ENCODE measurements at places on chromosomes 6 and 20. TPM values are rescaled to one million over a fixed set of nuclear protein-coding genes. Genes with fewer than 3 reads are reported as not detected.

DNA sequence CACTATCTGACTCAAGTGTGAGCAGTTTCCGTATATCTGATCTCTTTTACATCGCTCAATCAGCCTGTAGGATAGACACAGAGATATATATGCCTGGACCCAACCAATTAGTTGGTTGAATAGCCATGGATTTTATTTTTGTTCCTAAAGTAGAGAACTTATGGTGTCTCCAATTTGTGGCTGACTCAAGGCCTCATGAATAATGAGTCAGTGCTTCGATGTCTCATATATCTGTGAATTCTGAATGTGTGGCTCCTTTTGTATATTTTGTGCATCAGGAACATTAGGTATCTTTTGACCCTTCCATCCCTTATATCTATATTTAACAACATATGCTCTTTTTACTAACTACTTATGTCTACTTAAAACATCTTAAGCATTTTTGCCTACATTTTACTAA lies 64.5 kb downstream of the OR2B2 start:
- no peak for DNase-seq

DNA sequence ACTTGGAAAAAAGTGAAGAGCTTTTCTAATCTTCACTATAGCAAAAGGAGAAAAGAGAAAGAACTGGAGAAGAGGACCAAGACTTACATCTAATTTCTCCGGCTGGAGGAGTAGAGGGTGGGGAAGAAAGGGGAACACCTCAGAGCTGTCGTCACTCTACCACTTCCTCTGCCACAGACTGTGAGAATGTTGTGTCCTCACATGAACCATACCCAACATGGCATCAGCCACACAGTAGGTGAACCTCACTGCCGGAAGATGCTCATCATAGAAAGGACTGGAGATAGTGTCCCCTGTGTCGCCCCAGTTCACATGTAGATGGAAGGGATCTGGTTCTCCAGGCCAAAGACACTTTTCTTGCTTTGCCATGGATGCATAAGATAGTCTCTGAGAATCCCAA lies 604.4 kb upstream of the NOX3 start:
- no peak for DNase-seq

CDH26 gene
- total RNA-seq = 0.62 TPM

DNA sequence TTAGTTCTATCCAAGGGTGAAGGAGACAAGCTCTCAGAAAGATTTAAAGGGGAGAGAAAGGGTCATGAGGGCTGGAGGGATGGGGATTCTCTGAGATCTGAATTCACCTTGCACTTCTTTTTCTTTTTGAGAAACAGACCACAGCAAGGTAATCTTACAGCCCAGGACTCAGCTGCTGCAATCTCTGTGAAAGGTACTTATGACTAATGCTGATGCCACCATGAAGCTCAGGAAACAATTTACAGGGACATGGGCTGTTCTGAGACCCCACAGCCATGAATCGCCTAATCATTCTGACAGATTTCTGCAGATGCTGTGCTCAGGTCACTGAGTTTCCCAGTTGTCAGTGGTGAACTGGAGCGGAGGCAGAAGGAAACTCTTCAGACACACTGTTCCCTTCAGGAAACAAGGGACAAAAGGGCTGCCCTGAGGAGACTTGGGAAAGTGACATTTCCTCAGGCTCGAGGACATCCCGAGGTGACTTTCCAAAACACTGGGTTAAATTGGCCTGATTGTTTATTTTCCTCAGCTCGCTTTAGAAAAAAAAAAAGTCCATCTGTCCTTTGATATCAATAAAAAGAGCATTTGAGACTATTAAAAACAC lies 103.8 kb upstream of the PLCB4 start:
- DNase-seq = no peak

MARCKS gene
- total RNA-seq = 15.8 TPM

DNA sequence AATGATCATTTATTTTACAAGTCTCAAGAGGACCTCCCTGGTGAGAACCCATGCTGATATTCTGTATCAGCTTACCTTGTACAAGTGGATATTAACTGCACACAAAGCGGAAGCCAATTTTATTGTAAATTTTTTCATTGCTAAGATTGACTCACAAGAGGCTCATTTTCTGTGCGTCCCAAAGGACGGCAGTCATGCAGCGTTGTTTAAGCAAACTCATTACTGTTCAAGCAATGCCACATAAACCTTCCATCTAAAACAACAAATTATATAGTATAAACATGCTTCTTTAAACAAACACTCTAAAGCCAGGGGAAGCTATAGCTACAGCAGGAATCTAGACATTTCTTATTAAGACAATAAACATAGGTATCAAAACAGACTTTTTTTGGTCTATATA lies 575.3 kb downstream of the FRK start:
- no peak for DNase-seq

NRN1 gene
- total RNA-seq = 18.8 TPM

- no peak for DNase-seq
These were observed 169.4 kb downstream of the ZDHHC14 start for GRCh38 chr6:157550114-157550989.

DNA sequence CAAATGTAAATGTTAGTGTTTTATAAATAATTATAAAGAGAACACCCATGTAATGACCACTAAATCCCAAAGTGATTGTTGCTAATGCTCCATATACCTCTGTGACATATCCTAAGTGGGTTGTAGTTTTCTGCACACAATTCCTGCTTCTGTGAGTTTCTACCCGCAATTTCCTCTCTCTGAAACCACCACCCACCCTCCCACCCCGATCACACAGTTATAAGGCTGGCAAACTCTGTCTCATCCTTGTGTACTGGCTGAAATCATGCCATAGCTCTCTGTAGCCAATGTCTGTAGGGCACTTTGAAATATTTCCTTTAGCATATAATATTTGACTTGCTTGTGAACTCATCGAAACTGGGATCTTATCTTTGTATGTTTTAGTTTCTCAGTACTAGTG lies 236.6 kb downstream of the PLCB1 start:
- no peak for DNase-seq

EMILIN3 gene
- total RNA-seq = 0.20 TPM

DNA sequence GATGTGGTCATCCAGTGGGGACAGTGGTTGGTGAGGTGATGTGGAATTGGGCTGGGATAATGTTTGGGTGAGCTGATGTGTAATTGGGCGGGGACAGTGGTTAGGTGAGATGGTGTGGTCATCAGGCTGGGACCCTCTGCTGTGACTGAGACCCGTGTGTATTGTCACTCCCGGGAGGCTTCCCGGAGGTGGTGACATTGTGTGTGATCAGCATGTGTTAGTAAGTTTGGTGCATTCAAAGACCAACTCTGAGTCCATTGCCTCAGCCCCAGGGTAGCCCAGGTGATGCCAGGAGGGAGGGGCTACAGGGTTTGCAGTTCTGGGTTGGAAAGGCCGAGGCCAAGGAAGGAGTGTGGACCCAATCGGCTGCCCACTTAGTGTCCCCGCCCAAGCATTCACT lies 375.5 kb downstream of the TAF4 start:
- DNase-seq = no peak

DNA sequence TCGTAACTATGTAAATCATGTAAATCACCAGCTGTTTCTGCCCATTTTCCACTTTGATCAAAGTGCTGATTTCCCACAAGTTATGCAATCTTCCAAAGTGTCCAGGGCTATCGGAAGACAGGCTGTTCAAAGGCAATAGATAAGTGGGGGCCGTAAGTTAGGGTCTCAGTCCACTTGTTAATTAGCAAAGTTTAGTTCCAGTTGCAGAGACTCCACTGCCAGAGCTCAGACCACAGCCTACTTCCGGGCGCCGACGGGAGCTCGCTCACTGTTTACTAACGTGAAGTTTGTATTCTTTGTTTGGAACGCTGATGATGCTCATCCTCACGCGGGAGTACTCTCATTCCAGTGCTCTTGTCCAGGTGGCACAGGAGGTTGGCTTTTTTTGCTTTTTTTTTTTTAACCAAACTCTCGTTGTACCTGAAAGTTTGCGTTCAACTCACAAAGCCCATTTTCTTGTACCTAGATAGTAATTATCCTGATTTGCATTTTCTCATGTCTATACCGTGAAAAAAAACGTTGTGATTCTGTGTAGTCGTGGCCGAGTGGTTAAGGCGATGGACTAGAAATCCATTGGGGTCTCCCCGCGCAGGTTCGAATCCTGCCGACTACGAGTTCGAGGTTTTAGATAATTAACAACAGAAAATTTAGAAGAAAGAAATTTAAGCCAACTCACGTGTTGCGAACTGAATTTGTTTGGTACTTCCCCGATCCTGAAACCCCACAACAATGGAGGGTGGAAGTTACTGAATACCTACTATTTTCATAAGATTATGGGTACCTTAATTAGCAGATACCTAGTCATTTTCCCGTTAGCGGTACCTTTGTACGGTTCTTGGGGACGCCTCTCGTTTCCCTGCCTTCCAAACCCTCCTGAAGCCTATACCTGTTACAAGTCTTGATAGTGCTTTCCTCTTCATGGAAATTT lies 29.9 kb upstream of the ZNF184 start:
- peak; percentile 49 for DNase-seq

RPL10A gene
- total RNA-seq = 484 TPM

- peak; percentile 15 for DNase-seq
These were observed at the start of gene WFDC10A for GRCh38 chr20:45629496-45630100. Gene WFDC10A, plus strand, starts transcription at chr20:45629739. Its CDS starts 75 bp downstream, at chr20:45629814.

FILIP1 gene
- total RNA-seq = 269 TPM

DNA sequence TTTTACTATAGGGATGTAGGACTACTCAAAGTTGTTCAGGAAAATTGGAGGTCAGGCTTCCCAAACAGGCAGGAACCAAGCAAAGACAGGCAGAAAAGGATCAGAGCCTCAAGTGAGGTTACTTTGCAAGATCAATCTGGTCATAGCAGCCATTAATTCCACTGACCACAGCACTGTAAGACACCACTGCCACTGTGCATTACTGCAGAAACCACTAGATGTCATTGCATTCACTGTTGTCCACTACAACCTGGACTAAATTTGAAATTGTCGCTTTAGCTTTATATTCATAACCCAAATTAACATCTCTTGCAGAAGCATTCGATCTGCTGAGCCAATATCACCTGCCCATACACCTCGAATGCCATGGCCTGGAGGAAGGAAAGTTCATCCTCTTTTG lies 126.9 kb upstream of the UFL1 start:
- no peak for DNase-seq

DNA sequence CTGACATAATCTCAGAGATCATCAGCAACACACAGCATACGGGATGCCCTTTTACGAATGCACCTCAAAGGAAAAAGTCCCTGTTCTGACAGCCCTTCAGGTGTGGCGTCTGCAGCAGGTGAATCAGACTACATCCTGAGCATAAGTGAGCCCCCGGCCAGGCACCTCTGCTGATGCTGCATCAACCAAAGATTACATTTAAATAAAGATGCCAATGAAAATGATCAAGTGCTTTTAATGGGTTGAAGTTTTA lies 58.7 kb downstream of the INSM1 start:
- no peak for DNase-seq

DNA sequence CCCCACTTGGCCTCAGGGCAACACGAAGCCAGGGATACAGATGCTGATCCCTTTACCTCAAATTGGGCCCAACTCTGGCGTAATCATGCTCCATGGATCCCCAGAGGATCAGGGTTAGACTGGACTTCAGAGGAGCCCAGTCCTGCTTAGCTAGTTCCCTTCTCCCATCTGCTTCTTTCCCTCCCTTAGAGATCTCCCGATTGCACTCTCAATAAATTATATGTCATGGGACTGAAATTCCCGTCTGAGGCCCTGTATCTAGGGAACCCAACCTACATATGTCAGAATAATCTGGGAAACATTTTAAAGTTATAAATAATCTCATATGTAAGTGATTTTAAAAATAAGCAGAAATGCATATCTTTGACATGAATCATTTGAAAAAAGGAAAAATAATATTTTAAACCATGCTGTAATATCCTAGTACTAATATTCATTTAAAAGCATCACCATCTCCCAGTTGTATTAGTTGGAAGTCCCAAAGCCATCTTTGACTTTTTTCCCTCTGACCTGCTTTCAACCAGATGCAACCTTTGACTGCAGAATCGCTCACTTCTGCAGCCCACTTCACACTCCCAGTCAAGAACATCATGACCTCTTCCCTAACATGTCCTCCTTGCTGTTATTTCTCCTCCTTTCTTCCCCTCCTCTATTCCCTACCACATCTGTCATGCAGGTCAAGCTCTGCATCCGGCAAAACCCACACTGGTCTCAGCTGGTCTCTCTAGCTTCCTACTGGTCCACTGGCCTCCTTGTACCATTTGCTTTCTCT lies 393.6 kb downstream of the BTBD3 start:
- peak; percentile 8 for DNase-seq

- no peak for DNase-seq
These were observed 844 bp upstream of the ABRACL start for GRCh38 chr6:139027620-139028182.

FOXF2 gene
- 0.17 TPM for total RNA-seq

DNA sequence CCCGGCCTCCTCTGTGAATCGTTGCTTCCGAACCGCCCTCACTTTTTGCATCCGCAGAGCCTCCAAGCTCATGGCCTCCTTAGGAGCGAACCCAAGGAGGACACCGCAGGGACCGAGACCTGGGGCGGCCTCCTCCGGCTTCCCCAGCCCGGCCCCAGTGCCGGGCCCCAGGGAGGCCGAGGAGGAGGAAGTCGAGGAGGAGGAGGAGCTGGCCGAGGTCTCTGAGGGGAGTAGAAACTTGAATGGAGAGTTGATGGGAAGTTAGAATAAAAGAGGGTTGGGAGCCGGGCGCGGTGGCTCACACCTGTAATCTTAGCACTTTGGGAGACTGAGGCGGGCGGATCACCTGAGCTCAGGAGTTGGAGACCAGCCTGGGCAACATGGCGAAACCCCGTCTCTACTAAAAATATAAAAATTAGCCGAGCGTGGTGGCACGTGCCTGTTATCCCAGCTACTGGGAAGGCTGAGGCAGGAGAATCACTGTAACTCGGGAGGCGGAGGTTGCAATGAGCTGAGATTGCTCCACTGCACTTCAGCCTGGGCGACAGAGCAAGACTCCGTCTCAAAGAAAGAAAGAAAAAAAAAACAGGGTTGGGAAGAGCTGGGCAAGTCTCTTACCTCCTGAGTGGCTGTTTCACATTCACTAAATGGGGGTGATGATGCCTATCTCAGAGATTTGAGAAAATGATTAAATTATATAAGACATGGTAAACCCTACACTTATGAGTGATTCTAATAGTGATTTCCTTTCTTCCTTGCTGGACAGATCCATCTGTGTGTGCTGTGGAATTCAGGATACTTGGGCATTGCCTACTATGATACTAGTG lies 805 bp downstream of the MSH5 start:
- peak; percentile 27 for DNase-seq

GRCh38 chr20:21340991-21341697 lies 38.0 kb downstream of the XRN2 start:
- DNase-seq = no peak

GRCh38 chr20:50126662-50127061 lies 13.7 kb upstream of the UBE2V1 start:
- DNase-seq = no peak

FNDC11 gene
- 0.09 TPM for total RNA-seq

GRCh38 chr6:152954443-152954842 lies 28.4 kb downstream of the FBXO5 start:
- DNase-seq = no peak

DNMT3B gene
- 0.68 TPM for total RNA-seq

DNA sequence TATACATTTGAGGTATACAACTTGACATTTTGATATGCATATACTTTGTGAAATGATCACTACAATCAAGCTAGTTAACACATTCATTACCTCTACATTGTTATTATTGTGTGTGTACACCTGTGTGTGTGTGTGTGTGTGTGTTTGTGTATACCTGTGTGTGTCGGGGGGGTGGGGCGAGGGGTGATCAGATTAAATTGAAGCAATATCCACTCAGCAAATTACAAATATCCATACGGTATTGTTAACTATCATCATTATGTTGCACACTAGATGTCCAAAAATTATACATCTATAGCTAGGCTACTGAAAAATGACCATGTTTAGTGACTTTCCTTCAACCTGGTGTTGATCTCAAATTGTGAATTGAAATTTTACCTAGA lies 1.8 kb downstream of the RHAG start:
- DNase-seq = no peak

IMPG1 gene
- total RNA-seq = not detected

- no peak for DNase-seq
These were observed 21.1 kb downstream of the EYA2 start for GRCh38 chr20:46915575-46916257.

All from heart right ventricle (tissue), 16 donors.